ENCODE measurements at places on chromosomes 6 and 20.
A peak's percentile ranks its signal among the peaks of the same experiment; 100 is the strongest.

DNA sequence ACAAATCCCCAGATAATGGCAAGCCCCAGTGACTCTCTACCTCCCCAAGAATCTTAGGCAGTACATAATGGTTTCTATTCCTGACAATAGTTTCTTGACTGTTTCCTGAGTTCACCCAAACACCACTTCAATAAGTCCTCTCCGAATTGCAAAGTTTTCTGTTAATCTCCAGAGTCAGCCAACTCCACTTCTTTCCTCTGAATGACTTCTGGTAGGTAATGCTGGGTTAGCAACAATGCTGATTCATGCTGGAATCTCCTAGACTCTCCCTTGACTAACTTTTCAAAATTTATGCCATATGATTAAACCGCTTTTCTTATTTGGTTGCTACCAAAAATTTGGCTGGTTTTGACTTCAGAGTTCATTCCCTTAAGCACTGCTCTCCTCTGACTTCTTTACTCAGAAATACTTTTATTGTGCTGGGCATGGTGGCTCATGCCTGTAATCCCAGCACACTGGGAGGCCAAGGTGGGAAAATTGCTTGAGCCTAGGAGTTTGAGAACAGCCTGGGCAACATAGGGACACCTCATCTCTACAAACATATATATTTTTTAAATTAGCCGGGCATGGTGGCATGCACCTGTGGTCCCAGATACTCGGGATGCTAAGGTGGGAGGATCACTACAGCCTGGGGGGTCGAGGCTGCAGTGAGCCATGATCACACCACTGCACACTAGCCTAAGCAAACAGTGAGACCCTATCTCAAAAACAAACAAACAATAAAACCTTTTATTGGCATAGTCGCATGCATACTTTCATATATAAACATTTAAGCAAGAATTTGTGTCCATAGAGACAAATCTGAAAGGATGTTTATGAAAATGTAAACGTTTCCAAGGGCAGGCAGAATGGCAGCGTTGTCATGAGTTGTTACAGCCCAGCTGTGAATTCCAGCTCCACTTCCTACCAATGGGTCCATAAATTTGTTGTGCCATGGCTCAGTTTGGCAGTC, 249.3 kb upstream of the PLN start:
- peak; percentile 49 for DNase-seq

DNA sequence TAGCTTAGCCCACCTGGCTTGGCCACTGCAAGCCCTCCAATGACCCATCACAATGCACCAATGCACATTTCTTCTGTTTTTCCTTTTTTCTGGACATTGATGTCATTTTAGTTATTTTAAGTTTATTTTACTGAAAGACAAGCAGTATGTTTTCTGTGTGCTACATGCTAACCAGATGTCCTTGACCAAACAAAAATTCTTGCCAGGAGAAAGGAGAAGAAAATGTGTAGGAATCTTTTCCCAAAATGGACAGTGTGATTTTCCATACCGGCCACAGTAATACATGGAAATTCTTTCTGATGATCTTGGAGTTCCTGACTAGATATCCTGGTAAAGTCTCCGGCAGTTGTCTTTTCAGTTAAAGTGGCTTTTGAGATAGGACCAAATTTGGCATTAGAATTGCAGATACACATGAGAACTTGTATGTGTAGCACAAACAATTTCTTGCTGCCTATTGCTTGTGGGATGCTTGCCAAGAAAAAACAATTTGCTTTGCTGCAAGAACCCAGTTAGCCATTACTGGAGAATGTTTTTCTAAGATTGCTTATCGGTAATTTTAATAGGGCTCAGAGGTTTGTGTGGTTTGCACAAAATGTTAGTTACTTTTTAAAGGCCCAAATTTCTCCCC, 696.5 kb upstream of the CITED2 start:
- DNase-seq = peak; percentile 68

DNA sequence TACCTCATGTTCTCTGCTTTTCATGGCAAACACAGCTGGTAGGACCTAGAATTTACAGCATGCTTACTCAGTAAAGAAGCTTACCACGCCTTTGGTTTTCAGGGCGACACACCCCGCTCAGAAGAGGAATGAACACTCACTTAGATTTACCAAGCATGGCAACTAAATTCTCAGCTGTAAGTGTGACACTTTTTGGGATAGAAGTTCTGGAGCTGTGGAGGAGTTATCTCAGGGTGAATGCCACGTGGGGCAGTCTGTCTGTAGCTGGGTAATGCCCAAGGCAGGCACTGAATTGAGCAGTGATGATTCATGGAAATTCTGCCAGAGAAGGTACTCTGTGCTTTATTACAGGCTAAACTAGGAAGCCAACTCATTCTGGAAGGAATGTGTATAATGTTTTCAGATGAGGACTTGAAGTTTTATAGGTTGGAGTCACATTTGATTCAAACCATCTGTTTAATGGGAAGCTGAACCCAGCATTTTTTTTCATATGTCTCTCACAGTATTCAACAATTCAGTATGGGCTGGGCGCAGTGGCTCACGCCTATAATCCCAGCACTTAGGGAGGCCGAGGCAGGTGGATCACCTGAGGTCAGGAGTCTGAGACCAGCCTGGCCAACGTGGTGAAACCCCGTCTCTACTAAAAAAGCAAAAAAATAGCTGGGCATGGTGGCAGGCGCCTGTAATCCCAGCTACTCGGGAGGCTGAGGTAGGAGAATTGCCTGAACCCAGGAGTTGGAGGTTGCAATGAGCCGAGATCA, 3.5 kb upstream of the PRIM2 start:
- peak; percentile 99 for DNase-seq

GRCh38 chr6:11734861-11735613, 43.6 kb downstream of the ADTRP start:
- no peak for DNase-seq

- no peak for DNase-seq
Observed at GRCh38 chr20:20440481-20440880, 72.6 kb downstream of the INSM1 start.

DNA sequence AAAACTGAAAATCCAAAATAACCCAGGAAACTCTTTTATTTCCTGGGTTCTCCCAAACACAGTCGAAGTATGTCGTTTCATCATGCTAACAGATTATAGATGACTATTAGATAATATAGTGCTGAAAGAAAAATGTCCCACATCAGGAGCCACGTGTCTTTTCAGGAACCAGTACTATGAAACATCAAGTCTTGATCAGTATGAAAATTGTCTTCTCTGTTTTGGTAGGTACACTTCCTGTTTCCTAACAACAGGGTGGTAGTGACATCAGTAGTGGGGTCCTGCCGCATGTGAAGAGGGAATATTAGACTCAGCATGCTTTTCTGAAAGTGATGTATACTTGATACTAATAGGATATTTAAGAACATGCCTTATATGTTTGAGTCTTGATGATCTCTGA, 136.7 kb downstream of the HIVEP1 start:
- peak; percentile 30 for DNase-seq

- DNase-seq = no peak
Observed at GRCh38 chr20:33159713-33160112, 8.2 kb upstream of the BPIFA2 start.

DNA sequence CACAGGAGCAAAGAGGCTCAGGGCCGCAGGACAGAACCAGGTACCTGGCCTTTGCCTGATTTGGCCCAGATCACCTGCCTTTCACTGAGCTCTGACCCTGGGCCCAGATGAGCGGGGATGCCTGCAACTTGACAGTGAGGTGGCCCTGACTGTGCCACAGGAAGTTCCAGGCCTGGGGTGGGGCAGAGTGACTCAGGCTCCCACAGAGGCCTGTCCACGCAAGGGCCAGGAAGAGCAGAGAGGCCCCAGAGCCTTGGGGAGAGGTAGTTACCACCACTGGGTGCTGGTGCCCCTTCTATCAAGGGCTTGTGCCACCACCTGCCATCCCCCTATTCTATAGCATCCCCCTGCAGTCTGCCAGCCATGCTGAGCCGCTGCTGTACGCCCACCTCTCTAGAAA, 4.1 kb upstream of the NOL4L start:
- peak; percentile 76 for DNase-seq

GRCh38 chr20:48631114-48632016, 196.4 kb downstream of the PREX1 start:
- peak; percentile 17 for DNase-seq

DNA sequence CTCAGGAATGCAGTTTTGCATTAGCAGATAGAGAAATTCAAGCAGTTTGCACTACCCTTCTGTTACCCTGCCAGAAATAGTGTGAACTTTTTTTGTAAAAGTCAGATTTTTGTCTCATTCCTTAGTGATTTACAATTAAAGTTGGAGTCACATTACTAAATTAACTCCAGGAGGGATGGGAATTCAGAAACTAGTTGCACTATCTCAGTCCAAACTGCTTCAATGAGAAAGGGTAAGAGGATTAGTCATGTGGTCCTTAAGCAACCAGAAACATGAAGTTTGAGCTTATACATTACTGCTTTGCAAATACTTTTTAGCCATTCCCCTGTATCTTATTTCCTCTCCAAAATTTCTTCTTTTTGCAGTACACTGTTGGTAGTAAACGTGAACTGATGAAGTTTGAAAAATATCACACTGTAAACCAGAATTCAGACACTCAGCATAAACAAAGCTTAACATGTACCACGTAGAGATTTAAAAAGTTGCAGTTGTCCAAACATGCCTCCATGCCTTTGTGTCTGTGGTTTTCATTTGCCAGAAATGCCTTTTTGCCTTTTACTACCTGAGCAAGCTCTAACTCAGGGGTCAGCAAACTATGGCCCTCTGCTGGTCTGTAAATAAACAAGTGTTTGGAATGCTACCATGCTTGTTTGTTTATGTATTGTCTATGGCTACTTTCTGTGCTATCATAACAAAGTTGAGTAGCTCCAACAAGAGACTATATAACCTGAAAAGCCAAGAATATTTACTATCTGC, 49.7 kb downstream of the TP53INP2 start:
- peak; percentile 69 for DNase-seq

GRCh38 chr6:166237617-166238016, 70.0 kb upstream of the TBXT start:
- peak; percentile 43 for DNase-seq

DNA sequence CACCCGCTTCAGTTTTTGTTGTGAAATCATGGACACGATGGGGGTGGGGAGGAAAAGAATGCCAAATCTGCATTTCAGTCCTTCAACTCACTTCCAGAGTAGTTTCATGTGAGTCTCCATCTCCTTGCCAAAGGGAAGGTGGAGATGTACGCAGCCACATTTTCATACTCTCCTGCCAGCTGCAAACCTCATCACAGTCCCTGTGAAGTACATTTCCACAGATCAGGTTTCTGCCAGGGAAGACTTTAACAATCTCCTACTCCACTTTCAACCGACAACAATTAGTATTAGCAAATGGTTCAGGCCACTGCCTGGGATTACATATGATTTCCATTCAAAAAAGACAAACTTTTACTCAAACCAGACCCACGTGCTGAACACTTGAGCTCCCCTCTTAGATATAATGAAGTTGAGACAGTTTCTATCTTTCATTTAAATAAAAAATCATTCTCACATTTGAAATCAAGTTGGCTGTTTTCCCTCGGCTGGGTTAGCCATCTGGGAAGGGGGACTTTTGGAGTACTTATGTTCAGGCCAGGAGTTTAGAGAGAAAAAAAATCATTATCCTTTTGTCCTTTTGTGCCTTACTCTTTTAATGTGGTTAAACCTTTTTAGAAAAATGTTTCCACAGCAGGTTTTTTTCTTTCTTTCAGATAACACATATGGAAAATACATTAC, 51.0 kb upstream of the CEP162 start:
- peak; percentile 45 for DNase-seq

GRCh38 chr6:15386756-15387112, 140.9 kb downstream of the JARID2 start:
- DNase-seq = peak; percentile 47

DNA sequence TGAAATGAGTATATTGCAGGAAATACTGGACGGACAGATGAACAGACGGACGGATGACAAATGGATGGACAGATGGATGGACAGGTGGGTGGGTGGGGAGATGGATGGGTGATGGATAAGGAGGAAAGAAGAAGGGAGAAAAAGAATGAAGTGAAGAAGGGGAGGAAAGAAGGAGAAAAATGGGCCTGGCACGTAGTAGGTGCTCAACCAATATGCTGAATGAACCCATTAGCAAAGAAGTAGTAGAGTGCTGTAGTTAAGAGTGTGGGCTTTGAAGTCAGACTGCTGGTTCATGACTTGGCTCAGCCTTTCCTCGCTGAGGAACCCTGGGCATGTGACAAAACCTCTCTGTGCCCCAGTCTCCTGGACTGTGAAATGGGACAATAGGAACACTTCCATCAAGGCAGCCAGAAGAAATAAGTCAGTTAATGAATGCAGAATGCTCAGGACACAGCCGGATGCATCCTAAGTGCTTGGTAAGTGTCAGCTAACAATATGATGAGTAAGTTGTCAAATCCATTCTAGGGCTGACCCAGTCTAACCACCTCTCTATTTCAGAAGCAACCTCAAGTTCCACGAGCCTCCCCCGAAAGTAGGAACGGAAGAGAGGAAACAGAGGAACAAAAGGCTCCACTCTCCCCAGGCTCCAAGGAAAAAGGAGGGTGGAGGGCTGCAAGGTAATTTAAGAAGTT, 37.9 kb downstream of the PREX1 start:
- DNase-seq = no peak

- peak; percentile 71 for DNase-seq
Observed at GRCh38 chr6:105191351-105191750, 11.5 kb upstream of the POPDC3 start.

- DNase-seq = peak; percentile 78
Observed at GRCh38 chr20:44388466-44389023, 33.0 kb downstream of the HNF4A start.

DNA sequence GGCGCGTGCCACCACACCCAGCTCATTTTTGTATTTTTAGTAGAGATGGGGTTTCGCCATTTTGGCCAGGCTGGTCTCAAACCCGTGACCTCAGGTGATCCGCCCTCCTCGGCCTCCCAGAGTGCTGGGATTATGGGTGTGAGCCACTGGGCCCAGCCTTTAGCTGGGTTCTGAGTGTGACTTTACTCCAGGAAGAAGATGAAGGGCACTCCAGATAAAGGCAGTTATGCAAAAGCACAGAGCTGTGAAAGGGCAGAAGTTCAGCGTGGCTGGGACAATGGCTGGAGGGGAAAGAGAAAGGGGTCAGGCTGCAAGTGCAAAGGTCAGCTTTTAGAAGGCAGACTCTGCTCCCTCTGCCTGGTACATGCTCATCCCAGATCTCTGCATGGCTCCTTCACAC, 39.7 kb downstream of the MAP3K5 start:
- no peak for DNase-seq

Data from GM23248 (cell line).